ENCODE measurements at places on chromosomes 1 and 21. TPM values are rescaled to one million over a fixed set of nuclear protein-coding genes. Genes with fewer than 3 reads are reported as not detected.

Gene IFNAR1
- total RNA-seq: 34.7 TPM

Gene TEX38
- 0.34 TPM for total RNA-seq

Gene RXFP4
- total RNA-seq: not detected

Gene MATN1
- 0.17 TPM for total RNA-seq

Gene UBL4B
- total RNA-seq: not detected

Gene S100A7
- not detected for total RNA-seq

Gene FCRL1
- total RNA-seq: not detected

Gene GCLM
- 32.0 TPM for total RNA-seq

Gene ERICH3
- total RNA-seq: not detected

Gene B4GALT3
- total RNA-seq: 58.4 TPM

Gene DSTYK
- total RNA-seq: 13.7 TPM
